AML-193 (cell line): ENCODE measurements at places on chromosomes 2 and 18.

DNA sequence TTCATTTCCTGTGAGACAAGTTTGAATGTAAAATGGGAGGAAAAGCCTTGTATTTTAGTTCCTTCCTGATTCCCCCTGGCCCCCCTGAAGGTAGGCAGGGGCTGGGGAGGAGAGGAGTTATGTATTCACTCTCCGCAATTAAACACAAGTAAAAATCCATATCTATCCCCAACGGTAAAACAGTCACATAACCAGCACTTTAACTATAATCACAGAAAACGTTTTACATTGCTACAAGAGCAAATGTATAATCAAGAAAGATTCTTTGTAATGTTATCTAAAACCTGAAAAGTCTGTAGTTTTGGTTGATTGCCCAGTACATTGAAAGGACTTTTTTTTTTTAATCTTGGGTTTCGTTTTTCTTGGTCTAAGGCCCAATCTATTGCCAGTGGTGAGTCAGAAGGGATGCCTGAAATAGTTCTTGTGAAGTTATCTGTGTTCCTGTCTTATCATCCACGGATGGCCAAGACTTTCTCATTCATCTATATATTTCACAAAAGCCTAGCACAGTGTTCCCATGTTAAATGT, 34.5 kb upstream of the CCNYL1 start:
- no peak for DNase-seq

GRCh38 chr2:241617431-241618154, 19.4 kb downstream of the THAP4 start:
- no peak for DNase-seq

DNA sequence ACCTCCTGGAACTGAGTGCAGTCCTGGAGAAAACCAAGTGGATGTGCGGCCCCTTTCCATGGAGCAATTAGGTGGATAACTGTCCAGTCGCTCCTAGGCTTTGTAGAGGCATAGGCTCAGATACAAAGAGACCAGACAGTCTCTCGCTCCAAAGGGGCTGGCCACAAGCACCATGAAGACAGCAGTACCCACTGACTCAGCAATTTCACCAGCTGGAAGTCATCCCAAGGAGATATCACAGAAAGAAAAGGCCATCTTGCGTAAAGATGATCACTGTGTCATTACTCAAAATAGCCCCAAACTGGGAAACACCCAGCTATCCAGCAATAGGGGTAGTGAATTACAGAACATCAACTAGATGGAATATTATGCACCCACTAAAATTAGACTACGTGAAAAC, 161.2 kb downstream of the MSH2 start:
- no peak for DNase-seq

DNA sequence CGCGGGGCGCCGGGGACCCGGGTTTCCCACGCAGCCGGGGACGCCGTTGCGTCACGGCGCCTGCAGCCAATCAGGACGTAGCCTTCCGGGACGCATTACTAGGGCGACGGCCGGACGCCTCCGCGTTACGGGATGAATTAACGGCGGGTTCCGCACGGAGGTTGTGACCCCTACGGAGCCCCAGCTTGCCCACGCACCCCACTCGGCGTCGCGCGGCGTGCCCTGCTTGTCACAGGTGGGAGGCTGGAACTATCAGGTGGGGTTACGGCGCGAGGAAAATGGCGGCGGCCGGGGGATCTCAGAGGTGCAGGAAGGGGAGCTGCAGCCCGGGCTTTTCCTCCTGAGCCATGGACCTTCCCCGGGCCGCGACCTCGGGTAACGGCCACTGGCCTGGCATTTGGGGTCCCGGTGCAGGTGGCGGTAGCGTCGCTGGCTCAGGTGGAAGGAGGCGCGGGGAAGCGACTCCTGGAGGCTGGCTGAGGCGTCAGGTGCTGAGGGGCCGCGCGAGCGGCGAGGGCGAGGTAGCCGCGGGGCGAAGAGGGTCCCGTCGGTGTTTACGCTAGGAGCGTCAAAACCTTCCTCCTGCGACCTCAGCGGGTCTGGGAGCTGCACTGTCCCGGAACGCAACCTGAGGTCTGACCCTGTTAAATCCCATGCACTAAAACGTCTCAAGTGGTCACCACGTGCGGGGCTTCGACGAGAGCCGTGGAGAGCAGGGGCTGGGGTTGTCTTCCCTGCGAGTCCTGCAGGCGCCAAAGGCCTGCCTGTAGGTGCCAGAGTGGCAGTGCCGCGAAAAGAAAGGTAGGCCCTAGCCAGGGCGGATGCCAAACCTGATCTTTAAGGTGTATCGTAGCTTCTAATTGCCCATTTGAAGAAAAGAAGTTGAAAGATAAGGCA, at the start of gene LCLAT1:
LCLAT1 (plus strand) TSS at position 98 of the 897 bp plus-strand sequence. CDS start 78,345 bp downstream, outside the sequence.
- peak; percentile 50 for DNase-seq

DNA sequence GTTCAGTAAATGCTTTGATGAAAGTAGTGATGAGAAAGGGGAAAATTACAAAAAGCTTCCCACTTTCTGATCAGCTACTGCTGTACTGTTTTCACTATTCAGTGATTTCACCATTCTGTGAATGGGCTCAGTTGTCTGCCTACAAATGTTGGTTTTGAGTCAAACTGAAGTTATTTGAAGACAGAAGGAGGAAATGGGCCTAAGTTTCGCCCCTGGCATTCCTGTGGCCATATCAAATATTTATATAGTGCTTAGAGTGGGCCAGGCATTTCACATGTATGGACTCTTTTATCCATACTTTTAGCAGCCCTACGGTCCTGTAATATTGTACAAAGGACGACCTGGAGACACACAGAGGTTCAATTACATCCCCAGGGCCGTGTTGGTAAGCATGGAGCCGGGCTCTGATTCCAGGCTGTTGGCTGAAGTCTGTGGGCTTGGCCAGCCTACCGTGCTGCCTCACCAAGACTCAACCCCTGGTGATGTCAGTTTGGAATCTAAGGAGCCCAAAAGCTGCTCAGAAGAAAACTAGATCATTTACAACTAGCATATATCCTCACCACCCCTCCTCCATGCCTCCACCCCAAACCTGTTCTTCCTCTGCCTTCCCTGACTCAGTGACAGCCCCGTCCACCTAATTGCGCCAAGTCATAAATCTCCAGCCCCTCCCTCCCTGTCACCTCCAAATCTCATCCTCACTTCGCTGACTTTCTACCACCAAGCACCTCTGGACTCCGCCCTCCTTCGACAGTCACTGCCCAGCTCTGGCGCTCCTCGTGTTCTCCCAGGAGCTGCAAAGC, 10.1 kb upstream of the GRHL1 start:
- DNase-seq: no peak

GRCh38 chr2:138359532-138359931, 142.0 kb upstream of the SPOPL start:
- DNase-seq: no peak

DNA sequence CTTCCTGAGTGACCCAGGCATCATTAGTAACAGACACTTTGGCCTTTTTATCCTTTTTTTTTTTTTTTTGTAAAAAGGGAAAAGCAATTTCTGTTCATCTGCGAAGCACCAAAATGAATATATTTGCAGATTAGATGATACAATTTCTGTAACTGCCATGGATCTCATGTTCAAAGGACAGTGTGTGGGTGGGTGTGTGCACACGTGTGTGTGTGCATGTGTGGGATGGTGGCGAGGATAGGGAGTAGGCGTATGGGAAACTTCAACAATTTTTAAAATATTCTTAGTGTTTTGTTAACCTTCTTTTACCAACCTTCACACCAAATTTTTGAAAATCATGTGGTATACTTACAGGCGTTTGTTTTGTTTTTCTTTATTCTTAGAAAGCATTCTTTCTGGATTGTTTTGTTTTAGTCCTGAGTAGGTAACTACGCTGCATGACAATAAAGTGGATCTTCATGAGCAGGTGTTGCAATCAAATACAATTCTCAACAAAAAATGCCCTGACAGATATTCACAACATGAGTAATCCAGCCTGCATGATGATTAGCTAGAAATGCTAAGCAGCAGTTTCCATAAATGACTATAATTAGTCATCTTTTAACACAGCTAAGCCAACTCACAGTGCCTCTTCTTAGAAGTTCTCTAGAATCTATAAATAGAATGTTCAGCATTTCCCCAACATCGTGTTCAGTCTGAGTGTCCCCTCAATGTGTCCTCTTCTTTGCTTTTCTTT, 53.5 kb upstream of the RMDN2 start:
- no peak for DNase-seq

GRCh38 chr2:18829251-18829902, 240.0 kb upstream of the NT5C1B start:
- no peak for DNase-seq

DNA sequence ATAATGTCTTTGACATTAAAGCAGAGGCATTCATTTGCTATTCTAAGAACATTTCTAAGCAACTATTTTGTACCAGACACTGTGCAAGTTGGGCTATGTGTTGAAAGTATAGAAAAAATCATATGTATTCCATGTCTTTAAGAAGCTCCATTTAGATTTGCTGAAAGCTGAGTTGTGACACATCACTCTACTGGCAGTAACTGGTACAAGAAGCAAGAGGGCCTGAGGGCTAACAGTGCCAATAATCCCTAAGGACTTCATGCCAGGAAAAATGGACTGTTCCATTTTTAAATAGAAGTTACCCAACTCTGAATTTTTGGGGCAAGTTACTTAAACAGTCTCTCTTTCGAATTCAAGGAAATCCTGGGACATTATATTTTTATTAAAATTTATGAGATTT, 178.7 kb downstream of the SRBD1 start:
- no peak for DNase-seq

DNA sequence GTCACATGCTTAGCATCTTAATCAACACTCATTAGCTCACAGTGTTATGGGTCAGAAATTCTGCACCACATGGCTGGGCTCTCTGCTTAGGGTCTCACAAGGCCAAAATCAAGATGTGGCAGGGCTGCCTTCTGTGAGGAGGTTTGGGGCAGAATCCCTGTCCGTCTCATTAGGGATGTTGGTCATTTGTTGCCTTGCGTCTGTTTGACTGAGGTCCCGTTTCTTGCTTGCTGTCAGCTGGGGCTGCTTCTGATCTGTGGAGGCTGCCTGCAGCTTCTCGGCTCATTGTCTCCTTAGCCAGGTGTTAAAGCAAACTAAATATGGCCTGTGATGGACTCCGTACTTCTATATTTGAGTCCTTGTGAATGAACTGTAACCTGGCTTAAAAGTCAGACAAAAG, 146.5 kb downstream of the NDUFA10 start:
- no peak for DNase-seq

GRCh38 chr18:9140381-9140780, 3.8 kb downstream of the ANKRD12 start:
- DNase-seq: no peak

- DNase-seq: no peak
These were observed 47.6 kb upstream of the STON1 start for GRCh38 chr2:48482313-48482712.
